ENCODE measurements at places on chromosomes 12 and 14. TPM values are rescaled to one million over a fixed set of nuclear protein-coding genes. Genes with fewer than 3 reads are reported as not detected.

CCDC175 gene
- not detected for total RNA-seq

CCDC38 gene
- total RNA-seq: not detected

ACOT4 gene
- total RNA-seq: 1.6 TPM

SIX1 gene
- total RNA-seq: 0.23 TPM

AQP2 gene
- not detected for total RNA-seq

TSPAN8 gene
- total RNA-seq: not detected

NRXN3 gene
- total RNA-seq: 1.2 TPM

GUCY2C gene
- total RNA-seq: not detected

AJUBA gene
- total RNA-seq: 35.2 TPM

CLEC2A gene
- not detected for total RNA-seq

AQP6 gene
- total RNA-seq: not detected

LRIG3 gene
- total RNA-seq: 42.1 TPM

PTHLH gene
- 5.0 TPM for total RNA-seq

KRT2 gene
- total RNA-seq: not detected

CRACR2A gene
- total RNA-seq: 2.2 TPM

MYH7 gene
- not detected for total RNA-seq

TMED8 gene
- total RNA-seq: 7.2 TPM

PRH1 gene
- total RNA-seq: 11.7 TPM

ALDH1L2 gene
- total RNA-seq: 4.9 TPM

CELA1 gene
- not detected for total RNA-seq

CDH24 gene
- total RNA-seq: 5.7 TPM

RNASE3 gene
- total RNA-seq: not detected

SYCP3 gene
- not detected for total RNA-seq

PIANP gene
- total RNA-seq: not detected

HHIPL1 gene
- not detected for total RNA-seq

PLA2G1B gene
- total RNA-seq: not detected

NFE2 gene
- not detected for total RNA-seq

Measured in esophagus squamous epithelium (tissue), 5 donors.